Ovary (tissue), 10 donors: ENCODE measurements at places on chromosomes 4 and X. TPM values are rescaled to one million over a fixed set of nuclear protein-coding genes. Genes with fewer than 3 reads are reported as not detected.

DNA sequence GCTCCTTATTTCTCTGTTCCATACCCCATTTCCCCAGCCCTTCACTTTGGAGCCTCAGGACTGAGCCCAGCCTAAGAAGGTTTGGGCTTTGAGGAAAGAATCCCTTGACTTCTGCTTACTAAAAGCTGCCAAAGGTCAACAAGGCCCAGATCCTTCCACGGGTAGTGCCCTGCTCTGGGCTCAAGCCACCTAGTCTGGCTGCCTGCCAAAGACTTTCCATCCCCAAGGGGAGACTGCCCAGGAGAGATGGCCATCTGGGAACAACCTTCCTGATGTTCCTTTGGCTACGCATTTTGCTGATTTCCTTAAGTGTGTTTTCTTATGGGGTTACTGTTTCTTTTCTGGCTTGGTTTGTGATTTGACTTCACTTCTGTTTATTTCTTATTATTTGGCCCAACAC lies 49.8 kb upstream of the NDP start:
- DNase-seq: no peak

The BGN gene
- 72.3 TPM for total RNA-seq

The GRIA3 gene
- total RNA-seq: 7.5 TPM

- no peak for DNase-seq
Measured at GRCh38 chr4:151488968-151489367, 80.0 kb downstream of the FHIP1A start.

The RBM3 gene
- total RNA-seq: 103 TPM
